Esophagus muscularis mucosa (tissue), 4 donors: ENCODE measurements at places on chromosomes 4 and X.

DNA sequence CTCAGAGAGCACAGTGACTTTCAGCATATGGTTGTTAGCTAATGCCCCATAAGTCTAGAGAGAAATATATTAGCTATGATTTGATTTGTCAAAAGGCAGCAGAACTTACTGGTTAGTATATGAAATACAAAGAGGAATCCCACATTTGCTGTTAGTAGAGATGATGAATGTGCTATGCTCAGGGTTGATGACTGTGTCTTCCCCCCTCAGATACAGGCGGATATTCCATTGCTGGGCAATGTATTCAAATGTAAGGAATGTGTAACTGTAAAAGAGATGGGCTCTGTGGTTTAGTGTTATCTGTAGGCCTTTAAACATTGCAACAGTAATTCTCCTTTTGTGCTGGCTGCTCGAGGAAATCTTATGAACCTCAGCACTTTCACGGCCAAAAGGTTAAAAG, 528.9 kb upstream of the ARX start:
- H3K4me1 ChIP-seq, result no peaks in the 10 kb centered on the region
- no peak for DNase-seq
- H3K27me3 ChIP-seq, result no peaks in the 10 kb centered on the region
- H3K27ac ChIP-seq, result no peak overlapping the region
- no peak overlapping the region for H3K4me3 ChIP-seq

DNA sequence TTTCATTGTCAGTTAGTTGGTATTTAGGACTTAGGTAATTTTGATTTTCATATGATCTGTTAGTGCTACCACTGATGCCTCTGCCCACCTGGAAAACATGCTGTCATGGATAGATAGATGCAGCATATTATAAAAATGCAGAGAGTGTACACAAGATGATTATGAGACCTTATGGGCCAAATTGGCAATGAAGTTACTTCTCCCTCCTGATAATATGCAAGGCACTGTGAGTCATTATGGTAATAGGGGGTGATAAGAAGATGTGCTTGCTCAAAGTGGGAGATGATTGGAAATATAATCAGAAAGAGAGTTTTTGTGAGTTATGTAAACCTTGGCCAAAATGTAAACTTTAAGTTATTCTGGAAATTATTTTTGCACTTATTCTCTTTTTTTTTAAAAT, 56.6 kb upstream of the RHOH start:
- H3K27ac ChIP-seq, result no peak overlapping the region
- no peaks in the 10 kb centered on the region for H3K27me3 ChIP-seq
- H3K36me3 ChIP-seq, result peaks cover 27% of the 10 kb centered on the region

DNA sequence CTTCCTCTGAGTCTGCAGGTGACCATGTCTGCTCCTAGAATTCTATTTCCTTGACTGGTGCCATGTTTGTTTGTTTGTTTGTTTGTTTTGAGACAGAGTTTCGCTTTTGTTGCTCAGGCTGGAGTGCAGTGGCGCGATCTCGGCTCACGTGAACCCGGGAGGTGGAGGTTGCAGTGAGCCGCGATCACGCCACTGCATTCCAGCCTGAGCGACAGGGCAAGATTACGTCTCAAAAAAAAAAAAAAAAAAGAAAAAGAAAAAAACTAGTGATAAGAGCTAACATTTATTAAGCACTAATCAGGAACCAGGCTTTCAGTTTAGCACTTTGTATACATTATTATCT, 7.2 kb downstream of the SAT1 start:
- H3K27me3 ChIP-seq, result no peaks in the 10 kb centered on the region
- DNase-seq, result no peak
- H3K4me3 ChIP-seq, result no peak overlapping the region
- H3K27ac ChIP-seq, result no peak overlapping the region
- H3K4me1 ChIP-seq, result peaks cover 10% of the 10 kb centered on the region

DNA sequence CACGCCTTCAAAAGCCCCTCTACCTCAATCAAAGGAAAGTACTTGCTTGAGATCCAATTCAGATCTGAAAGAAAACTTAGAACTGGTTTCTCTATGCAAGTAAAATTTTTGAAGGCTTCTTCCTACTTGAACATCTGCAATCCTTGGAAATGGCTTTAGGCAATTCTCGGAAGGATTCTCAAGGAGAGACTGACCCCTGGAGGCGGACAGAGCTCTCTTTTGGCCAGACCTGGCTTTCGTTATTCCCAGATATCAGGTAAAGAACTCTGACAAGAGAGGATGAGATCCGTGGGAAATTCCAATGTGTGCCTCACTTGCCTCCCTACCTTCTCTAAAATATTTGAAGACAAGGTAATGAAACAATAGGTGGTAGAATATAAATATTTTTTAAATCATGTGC, 670.3 kb upstream of the FAM241A start:
- no peaks in the 10 kb centered on the region for H3K4me1 ChIP-seq
- no peaks in the 10 kb centered on the region for H3K36me3 ChIP-seq
- no peaks in the 10 kb centered on the region for H3K27me3 ChIP-seq
- H3K27ac ChIP-seq, result no peak overlapping the region
- no peak overlapping the region for H3K4me3 ChIP-seq

DNA sequence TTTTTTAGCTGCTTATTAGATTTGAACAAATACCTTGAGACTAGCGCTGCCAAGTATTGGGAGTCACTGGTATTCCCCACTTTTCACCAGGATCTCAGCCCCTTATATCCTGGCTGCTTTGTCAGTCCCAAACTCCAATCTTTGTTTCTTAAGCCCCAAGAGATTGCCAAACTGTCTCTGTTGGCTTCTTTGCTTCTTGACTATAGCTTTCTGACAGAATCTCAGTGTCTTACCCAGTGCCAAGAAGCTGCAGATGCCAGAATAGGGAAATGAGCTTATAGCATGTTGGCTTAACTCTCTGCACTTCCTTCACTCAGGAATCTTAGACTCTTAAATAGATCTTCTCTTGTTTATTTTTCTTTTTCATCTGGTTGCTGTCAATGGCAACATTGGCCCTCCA, 297.5 kb upstream of the DCAF8L1 start:
- no peak for DNase-seq
- H3K27me3 ChIP-seq, result no peaks in the 10 kb centered on the region
- no peak overlapping the region for H3K27ac ChIP-seq
- no peaks in the 10 kb centered on the region for H3K36me3 ChIP-seq

DNA sequence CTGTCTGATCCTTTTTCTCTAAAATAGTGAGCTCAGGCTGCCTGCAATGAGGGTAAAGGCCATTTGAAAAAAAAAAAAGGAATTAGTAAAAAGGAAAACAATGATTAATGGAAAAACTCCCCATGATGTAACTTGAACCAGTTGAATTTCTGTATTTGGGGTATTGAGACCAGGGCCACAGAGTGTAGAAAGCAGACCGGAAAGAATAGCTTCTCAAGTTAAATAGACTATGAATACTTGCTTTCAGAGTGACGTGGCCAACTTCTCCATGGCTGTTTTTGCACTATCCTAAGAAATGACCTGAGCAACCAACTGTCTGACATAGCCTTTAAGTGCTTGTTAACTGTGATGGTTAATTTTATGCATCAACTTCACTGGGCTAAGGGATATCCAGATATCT, 222.1 kb upstream of the INTU start:
- no peaks in the 10 kb centered on the region for H3K27me3 ChIP-seq
- no peak for DNase-seq
- no peaks in the 10 kb centered on the region for H3K36me3 ChIP-seq
- H3K4me3 ChIP-seq, result no peak overlapping the region
- H3K4me1 ChIP-seq, result peaks cover 32% of the 10 kb centered on the region

DNA sequence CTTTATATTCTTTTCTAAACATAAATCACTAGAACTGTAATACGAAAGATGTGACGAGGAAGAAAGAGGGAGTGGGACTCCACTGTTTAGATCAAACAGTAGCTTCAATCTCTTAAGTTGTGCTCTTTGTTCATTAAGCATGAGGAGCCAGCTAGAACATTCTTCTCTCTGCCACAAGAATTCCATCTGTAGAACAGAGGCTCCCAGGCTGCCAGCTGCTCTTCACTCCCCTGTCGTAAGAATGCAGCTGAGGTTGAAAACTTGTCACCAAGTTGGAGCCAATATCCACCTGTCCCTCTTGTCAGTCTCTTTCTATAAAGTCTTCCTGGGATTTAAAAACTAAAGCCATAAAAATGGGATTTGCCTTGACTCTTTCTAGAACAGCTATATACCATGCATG, 65.0 kb upstream of the SEC24B start:
- no peak overlapping the region for H3K27ac ChIP-seq
- H3K27me3 ChIP-seq, result no peaks in the 10 kb centered on the region
- no peaks in the 10 kb centered on the region for H3K36me3 ChIP-seq
- H3K4me3 ChIP-seq, result no peak overlapping the region

DNA sequence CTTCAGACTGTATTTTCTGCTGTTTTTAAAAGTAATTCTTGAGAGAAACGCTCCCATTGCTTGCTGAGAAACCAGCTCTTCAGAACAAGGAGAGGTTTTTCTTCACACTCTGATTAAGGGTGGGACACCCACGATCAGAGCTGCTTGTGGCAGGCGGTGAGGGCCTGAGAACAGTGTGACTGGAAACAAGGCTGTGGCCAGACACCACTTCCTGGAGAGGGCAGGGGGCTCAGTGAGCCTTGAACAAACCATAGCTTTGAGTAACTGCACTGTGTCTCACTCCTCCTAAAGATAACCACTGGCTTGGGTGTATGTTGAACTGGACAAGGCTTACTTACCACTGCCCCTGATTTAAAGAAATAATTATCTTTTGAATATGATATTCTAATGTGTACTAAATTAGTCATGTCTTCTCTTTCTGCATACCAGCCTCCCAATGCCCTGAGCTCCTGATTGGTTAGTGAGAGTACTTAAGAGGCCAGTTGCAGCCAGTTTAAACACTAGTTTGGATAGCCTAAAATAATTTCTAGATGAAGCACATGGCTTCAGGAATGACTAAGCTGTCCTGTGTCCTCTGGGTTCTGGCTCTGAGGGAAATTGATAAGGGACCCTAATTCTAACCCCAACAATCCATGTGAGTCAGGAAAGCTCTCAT, 3.7 kb upstream of the GPR82 start:
- H3K36me3 ChIP-seq, result no peaks in the 10 kb centered on the region
- no peak overlapping the region for H3K27ac ChIP-seq
- H3K4me1 ChIP-seq, result no peaks in the 10 kb centered on the region
- no peak overlapping the region for H3K4me3 ChIP-seq

- no peaks in the 10 kb centered on the region for H3K36me3 ChIP-seq
- no peaks in the 10 kb centered on the region for H3K27me3 ChIP-seq
- no peak for DNase-seq
- H3K4me1 ChIP-seq, result no peaks in the 10 kb centered on the region
- no peak overlapping the region for H3K4me3 ChIP-seq
- H3K27ac ChIP-seq, result no peak overlapping the region
These were observed 62.1 kb downstream of the DCX start for GRCh38 chrX:111349934-111350333.

GRCh38 chrX:76550016-76550415, 122.5 kb downstream of the MAGEE1 start:
- no peaks in the 10 kb centered on the region for H3K36me3 ChIP-seq
- no peak for DNase-seq
- no peak overlapping the region for H3K27ac ChIP-seq
- no peak overlapping the region for H3K4me3 ChIP-seq
- H3K27me3 ChIP-seq, result no peaks in the 10 kb centered on the region

DNA sequence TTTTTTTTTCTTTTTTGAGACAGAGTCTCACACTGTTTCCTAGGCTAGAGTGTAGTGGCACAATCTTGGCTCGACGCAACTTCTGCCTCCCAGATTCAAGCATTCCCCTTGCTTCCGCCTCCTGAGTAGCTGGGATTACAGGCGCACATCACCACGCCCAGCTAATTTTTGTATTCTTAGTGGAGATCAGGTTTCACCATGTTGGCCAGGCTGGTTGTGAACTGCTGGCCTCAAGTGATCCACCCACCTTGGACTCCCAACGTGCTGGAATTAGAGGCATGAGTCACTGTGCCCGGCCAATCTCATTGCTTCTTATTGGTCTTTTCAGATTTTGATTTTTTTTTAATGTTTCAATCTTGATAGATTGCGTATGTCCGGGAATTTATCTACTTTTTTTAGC, 124.4 kb downstream of the NBDY start:
- no peaks in the 10 kb centered on the region for H3K27me3 ChIP-seq
- H3K4me3 ChIP-seq, result no peak overlapping the region
- no peak for DNase-seq
- no peaks in the 10 kb centered on the region for H3K4me1 ChIP-seq

DNA sequence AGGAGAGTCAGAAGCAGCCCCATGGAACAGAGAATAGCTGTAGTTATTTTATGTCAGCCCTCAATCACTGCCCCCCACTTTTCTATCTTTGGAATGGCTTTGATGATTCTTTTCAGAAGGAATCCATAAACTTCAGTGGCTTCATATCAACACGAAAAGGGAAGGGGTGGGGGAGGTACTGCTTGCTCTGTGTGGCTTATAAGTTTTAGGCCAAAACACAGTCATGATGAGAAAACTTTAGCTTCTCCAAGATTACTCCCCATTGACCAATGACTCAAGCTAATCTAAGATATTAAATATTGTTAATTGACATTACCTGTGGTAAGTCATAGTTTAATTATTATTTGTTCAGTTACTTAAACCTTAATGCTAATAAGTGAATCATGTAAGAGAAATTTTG, 669.6 kb upstream of the FAM241A start:
- no peak for DNase-seq
- H3K27ac ChIP-seq, result no peak overlapping the region
- H3K4me3 ChIP-seq, result no peak overlapping the region
- no peaks in the 10 kb centered on the region for H3K27me3 ChIP-seq
- no peaks in the 10 kb centered on the region for H3K4me1 ChIP-seq

GRCh38 chr4:170038232-170038631, 12.0 kb upstream of the MFAP3L start:
- H3K4me3 ChIP-seq, result no peak overlapping the region
- no peaks in the 10 kb centered on the region for H3K4me1 ChIP-seq
- H3K27me3 ChIP-seq, result peaks cover 6% of the 10 kb centered on the region

- H3K27me3 ChIP-seq, result no peaks in the 10 kb centered on the region
- no peaks in the 10 kb centered on the region for H3K4me1 ChIP-seq
- no peaks in the 10 kb centered on the region for H3K36me3 ChIP-seq
- no peak overlapping the region for H3K4me3 ChIP-seq
These were observed 243.6 kb upstream of the GPRIN3 start for GRCh38 chr4:89551191-89551590.

DNA sequence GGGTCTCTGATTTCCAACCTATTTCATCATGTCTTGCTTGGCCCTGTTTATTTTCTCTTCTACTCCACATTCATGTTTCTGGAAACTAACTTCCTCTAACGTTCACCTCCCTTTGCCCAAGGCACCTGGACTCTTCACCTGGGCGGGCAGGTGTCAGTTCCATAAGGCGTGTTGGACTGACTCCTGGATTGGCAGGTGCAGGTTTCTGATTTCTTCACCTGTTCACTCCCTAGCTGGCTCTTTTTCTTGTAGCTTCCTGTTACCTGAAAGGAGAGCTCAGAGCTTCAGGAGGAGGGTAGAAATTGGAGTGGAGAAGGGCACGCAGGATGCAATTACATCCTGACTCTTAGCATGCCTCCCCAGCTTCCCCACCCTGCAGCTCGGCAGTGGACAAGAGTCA, 350.8 kb upstream of the KLF3 start:
- H3K4me3 ChIP-seq, result no peak overlapping the region
- H3K4me1 ChIP-seq, result peaks cover 2% of the 10 kb centered on the region
- no peaks in the 10 kb centered on the region for H3K36me3 ChIP-seq
